ENCODE measurements at places on chromosomes 11 and 22.
A peak's percentile ranks its signal among the peaks of the same experiment; 100 is the strongest.

DNA sequence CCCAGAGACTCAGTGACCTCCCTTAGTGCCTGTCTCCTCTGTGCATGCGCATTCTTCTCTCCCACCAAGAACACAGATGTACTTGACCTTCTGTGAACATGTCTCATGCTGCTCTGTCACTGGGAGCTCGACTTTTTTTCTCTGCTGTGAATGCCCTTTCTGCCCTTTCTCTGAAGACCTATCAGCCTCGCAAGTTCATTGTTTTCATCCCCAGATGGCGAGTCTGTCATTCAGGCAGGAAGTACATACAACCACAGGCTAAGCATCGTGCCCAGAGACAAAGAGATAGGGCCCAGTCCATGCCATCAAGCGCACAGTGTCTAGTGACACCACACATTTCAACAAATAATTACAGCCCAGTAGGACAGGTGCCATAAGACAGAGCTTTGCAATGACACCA, 50.4 kb upstream of the RAB1B start:
- no peak for DNase-seq

DNA sequence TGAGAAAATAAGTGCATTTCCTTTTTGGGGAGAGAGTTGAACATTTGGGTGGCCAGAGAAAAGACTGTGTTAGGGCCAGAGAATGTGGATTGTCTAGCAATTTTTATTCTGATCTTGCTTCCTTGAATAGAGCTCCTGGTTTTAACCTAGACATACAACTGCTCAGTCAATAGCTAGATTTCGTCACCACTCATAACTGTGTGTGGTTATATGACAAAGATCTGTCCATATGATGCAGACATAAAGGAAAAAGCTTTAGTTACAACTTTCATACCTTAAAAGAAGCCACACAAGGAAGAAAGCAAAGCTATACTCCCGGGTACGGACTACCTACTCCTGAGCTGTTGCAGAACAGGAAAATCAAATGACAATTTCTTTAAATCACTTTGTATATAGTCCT, 37.2 kb downstream of the MS4A6A start:
- peak; percentile 12 for DNase-seq

- DNase-seq, result no peak
Measured at GRCh38 chr11:77487790-77488189, 13.9 kb upstream of the PAK1 start.

- no peak for DNase-seq
Measured at GRCh38 chr11:4203603-4204360, 109.2 kb downstream of the RRM1 start.

DNA sequence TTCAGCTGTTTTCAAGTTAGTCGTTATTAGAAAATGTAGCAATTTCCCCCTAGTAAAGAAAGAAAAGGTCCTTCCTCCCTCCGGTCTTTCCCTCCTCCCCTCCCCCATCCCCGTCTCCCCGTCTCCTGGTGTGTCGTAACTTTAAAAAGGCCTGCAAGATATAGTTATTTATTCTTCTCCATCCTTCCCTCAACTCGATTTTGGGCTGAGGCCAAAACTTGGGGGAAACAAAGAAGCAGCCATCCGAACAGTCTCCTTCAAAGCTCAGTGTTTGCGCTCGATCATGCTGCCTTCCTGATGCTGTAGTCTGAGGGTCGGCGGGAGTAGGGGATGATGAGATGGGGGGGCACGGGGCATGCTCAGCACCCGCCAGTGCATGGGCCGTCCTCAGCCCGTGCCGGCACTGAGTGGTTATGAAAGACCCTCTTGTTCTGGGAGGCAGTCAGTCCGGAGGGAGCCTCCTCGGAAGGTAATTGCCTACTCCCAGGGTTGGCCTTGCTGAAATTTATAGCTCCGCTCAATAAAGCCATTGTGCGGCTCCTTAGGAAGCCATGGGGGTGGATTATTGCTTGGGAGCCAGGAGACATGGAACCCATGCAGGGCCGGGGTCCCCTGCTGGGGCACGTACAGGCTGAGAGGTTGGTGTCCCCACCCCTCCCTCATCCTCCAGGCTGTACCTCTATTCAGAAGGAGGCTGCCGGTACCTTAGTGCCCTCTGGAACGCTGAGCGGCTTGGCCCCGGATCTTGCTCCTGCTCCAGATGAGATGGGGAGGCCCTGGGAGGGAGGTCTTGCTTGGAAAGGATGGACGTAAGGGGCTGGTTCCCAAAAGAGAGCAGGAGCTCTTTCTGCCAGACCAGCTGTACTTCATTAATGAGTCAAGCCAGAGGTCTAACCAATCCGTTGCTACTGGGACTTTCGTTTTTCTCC, 212.7 kb upstream of the CADM1 start:
- DNase-seq, result peak; percentile 28

DNA sequence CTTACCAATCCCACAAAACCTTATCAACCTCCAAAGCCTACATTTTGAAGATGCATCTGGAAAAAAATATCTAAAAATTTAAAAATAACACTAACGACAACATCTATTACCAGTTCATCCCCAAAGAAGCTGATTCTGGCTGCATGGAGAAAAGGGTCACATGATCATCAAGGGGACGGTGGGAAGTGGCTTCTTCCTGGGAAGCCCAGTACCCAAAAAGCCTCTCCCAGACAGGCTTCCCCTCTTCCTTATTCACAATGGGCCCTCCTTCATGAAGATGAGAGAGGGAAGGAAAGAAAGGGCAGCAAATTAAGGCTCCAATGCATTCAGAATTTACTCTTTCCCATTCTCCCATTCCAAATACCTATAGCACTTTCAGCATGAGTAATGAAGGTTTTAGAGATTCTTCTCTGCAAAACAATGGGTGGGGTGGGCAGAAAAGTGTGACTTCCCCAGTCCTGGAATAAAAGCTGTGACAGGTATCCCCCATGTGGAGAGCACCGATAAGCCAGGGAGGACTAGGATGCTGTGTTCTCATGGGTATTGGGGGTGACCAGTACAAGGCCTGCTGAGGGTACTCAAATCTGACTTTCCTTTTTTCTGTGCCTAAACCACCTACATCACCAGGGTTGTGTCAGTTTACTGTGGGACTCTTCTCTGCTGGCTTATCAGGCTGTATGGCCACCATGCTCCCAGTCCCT, 88.2 kb downstream of the SIK3 start:
- DNase-seq, result no peak

GRCh38 chr11:85682330-85683305, 3.4 kb downstream of the CCDC89 start:
- no peak for DNase-seq

GRCh38 chr11:63641727-63642126, 27.5 kb upstream of the PLAAT3 start:
- no peak for DNase-seq

DNA sequence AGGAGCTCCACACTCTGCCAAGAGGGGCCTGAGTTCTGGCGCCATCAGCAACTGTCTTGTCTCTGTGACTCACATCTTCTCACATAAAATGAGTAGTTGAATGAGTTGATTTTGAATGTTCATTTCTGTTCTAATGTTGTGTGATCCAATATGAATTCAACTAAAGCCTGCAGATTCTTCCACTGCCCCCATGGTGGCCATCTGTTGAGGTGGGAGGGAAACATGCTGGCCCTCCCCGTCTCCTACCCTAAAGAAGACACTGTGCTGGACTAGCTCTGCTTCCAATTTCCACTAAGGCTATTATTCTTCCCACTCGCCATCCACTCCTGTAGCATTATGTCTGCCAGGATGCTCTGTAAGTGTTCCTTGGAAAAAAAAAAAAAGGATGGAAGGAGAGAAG, 555.6 kb upstream of the LARGE1 start:
- DNase-seq, result no peak

- DNase-seq, result no peak
Measured at GRCh38 chr11:36037031-36037430, 93.2 kb downstream of the LDLRAD3 start.

DNA sequence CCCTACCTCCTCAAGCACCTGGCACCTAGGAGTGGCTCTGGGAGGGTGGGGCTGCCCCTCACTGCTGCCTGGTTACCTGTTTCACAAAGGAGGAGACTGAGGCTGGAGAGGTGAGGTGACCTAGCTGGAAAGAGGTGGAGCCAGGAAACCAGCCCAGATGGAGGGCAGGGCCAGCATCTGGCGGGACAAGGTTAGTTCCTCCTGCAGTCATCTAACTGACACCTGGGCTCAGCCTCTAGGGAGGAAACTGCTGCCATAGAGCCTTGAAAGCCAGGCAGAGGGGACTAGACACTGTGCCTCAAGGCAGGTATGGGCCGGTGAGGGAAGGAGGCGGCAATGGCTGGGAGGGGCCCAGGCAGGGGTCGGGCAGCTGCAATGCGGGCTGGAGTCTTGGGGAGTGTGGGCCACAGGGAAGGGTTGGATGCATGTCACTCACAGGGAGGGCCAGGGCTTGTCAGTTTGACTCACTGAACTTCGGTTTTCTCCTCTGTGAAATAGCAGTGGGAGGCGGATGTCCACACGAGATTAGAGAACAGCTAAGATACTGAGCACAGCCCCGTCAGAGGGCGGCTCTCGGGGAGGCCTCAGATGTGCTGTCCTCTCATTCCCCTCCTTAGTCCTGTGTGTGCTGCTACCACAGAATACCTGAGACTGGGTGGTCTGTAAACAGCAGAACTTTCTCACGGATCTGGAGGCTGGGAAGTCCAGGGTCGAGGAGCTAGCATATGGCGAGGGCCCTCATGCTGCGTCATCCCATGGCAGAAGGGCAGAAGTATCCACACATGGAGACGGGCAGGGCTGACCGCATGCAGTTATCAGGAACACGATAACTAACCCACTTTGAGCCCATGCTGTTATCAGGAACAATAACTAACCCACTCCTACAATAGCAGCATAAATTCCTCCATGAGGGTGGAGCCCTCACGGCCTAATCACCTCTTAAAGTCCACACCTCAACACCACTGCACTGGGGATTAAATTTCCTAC, 16.1 kb downstream of the MGAT3 start:
- no peak for DNase-seq

GRCh38 chr11:17873586-17873985, 139.0 kb downstream of the KCNC1 start:
- no peak for DNase-seq

- DNase-seq, result no peak
Measured at GRCh38 chr11:3104961-3105790, 48.0 kb upstream of the CARS1 start.

DNA sequence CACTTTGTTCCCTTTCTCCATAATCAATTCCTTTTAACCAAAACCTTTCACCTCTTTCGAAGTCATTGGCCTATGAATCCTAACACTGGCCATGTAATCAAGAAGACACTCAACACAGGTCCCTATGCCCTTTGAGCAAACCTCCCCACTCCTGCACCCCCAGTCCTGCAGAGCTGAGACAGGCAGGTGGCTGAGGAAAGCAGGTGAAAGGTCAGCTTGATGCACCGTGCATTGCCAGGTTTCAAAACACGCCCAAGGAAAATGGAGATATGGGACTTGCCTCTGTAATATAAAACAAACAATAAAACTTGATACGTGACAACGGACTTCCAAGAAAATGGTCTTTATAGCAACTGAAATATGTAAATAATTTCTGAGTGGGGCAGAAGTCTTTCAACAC, 10.6 kb downstream of the CPT1A start:
- no peak for DNase-seq

All from HL-60 (cell line).